HT-29 (cell line): ENCODE measurements at places on chromosomes 5 and 9. TPM values are rescaled to one million over a fixed set of nuclear protein-coding genes. Genes with fewer than 3 reads are reported as not detected.

The DNM1 gene
- 83.8 and 87.7 TPM in 2 replicates for total RNA-seq

The GPR150 gene
- not detected in 2 replicates for total RNA-seq

The ANKRD34B gene
- not detected in 2 replicates for total RNA-seq

DNA sequence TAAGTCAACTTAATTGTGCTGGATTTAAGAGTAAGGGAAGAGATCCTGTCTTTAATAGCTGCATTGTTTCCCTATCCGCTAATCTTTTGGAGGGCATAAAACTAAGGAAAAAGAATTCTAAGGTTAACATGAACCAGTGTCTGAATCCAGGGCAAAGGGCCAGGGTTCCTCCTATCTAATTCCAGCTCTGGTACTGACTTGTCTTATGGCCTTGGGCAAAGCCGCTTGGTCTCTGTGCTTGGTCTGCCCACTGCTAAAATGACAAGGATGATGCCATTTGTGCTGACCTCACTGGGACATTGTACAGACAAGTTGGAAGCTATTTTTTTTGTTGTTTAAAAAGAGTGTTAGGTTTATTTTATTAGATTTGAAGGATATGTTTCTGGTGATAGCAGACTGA, 334.7 kb upstream of the PIK3R1 start:
- DNase-seq = no peak

GRCh38 chr5:78716206-78716605, 67.6 kb upstream of the LHFPL2 start:
- DNase-seq = no peak

DNA sequence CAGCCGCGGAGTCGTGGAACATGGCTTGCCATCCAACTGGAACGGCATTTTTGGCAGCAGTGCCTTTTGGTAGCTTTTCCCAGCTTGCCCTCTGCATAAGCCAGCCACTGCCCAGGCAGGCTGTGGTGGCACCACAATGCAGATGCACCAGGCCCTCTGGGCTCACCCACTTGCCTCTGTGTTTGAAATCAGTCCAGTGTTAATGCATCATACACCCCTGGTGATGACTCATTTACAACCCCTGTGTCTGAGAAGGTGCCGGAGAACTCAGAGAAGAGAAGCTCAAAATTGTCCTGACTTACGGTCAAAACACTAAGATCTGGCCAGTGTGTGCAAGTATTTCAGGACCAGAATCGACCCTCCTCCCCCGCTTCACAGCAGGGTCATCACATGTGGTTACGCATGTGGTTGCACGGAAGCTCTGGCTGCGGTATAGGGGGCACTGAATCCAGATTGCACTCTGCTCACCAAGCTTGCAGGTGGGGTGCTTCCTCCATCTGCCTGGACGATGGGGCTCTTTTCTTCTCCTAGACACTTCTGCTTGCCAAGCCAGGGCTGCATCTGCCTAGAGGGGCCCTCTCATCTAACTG, 66.5 kb upstream of the SMIM15 start:
- DNase-seq = no peak

GRCh38 chr9:91817106-91817492, 132.9 kb downstream of the ROR2 start:
- DNase-seq = no peak

DNA sequence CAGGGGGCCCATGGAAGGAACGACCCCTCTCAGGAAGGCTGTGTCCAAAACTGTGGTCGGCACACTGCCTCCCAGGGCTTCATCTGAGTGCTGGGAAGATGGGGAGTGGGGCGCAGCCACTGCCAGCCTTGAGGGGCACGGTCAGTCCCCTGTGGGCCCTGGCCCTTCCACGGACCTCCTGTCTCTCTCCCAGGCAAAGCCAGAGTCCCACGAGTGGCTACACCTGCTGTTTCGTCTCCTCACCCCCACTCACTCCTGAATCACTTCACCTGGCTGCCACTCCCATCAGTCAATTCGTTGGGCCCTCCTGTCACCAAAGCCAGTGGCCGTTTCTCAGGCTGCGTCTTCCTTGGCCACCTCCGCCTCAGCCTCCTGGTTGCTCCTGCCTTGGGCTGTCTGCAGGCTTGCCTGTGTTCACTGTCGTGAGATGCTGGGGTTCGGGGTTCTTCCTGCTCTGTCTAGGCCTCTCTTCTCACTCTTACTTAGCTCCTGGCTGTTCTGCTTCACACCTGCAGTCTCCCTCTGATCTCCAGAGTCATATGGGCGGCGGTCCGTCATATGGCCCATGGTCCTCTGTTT, 58.8 kb upstream of the RNF130 start:
- DNase-seq = no peak

- no peak for DNase-seq
These were observed 34.1 kb downstream of the PLPP7 start for GRCh38 chr9:131323629-131324028.
